ENCODE measurements at places on chromosomes 4 and X.

GRCh38 chrX:40576291-40576690 is 4.5 kb upstream of the ATP6AP2 start:
- DNase-seq = no peak

- no peak for DNase-seq
These were observed 25.1 kb upstream of the SH3RF1 start for GRCh38 chr4:169295822-169296221.

DNA sequence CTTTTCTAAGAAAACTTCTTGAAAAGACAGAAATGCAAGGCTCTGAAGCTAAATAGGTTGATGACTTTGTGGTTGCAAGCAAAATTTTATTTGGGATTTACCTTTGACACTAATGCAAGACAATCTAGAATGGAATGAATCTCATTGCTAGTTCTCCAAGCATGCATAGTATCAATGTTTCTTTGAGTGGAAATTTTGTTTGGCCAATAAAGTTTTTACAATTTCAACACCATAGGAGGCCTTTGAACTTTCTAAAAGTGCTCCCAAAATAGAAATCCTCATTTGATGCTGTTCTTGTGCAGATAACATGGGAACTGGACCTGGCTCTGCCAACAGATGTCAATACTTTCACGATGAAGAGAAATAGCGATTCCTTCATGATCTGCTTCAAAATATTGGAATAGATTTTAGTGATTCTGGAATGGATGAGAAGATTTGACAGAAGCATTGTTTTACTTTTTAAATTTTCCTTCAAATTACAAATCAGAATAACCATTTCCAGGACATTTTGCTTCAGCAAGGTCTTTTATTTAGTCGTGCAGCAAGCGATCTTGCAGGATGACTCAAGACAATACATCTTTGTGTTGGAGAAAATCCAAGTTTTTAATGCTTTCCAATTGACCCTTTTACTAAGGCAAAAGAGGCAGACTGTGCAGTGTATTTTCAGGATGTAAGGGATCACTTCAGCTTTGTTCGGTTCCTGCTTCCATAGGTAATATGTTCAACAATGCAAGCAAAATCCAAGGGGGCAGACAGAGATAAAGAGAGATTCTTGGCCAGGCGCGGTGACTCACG is 51.7 kb upstream of the OTUD4 start:
- no peak for DNase-seq

- no peak for DNase-seq
These were observed 3.2 kb downstream of the SEL1L3 start for GRCh38 chr4:25859429-25860148.

GRCh38 chr4:26088433-26088928 is 174.5 kb downstream of the SMIM20 start:
- no peak for DNase-seq

GRCh38 chr4:141630854-141631253 is 5.5 kb upstream of the IL15 start:
- DNase-seq = no peak

DNA sequence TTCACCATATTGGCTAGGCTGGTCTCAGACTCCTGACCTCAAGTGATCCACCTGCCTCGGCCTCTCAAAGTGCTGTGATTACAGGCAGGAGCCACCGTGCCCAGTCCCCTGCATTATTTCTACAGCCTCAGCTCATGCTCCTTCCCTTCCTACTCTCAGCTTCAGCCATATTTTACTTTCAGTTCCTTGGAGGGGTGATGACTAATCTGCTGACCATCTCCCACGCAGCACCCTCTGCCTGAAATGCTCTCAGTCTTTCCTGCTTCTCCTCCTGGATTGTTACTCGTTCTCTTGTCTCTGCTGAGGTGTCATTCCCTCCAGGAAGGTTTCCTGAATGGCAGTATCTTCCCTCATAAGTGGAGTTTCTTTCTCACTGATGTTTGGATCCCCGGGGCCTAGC is 63.3 kb downstream of the MOSPD2 start:
- DNase-seq = no peak

- DNase-seq = no peak
These were observed 90.8 kb downstream of the AASDH start for GRCh38 chr4:56296526-56296925.

DNA sequence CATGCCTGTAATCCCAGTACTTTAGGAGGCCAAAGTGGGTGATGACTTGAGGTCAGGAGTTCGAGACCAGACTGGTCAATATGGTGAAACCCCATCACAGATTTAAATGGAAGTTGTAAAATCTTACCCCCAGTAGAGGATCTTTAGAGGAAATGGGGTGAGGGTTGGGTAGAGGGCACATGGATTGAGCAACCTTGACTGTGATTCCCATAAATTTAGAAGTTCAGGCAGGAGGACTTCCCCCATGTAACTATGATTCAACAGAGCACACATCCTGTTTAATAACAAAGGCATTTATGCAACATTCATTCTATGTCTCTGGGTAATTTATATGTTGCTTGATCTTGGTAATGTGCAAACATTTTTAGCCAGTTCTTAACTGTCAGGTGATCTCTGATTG is 143.1 kb downstream of the RBM47 start:
- no peak for DNase-seq

DNA sequence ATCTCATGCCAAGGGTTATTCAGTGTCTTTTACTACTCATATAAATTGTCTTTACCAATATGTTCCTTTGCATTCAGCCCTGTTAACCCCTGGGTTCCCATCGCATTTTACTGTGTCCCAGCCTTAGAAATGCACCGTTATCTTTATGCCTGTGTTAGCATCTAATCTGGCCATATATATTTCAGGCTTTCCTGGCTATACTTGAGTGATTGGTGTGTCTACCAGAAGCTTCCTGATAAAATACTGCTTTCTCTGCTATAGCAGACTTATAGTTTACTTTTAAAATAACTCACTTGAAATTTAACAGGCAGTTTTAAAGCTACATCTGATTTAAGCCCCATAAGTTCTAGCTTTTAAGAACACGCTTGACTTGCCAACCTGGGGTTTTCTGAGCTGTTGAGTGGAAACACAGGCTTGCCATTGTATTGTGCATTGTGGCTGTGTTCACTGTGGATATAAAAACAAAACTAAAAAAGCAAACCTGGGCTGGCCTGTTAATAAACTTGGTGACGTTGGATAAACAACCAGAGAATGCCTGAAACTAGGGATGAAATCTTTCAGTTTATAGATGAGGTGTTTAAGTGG is 185.3 kb upstream of the TAPT1 start:
- DNase-seq = no peak

- DNase-seq = no peak
These were observed 182.7 kb downstream of the KCNIP4 start for GRCh38 chr4:21765810-21766407.

DNA sequence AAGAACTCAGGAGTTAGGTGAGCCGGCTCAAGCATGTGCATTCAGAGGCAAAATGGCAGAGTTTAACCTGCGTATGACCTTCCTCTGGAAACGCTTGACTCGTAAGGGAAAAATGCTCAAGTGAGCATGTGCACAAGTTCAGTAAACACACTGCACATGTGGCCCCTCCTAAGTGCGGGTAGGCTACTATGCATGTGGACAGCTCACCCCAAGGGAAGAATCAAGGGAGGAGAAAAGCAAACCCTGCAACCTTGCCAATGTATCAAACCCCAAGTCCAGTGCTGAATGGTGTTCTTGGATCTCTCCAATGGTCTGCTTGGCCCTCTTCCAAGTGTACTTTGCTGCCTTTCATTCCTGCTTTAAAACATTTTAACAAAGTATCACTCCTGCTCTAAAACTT is 407.1 kb downstream of the ADAM29 start:
- no peak for DNase-seq

DNA sequence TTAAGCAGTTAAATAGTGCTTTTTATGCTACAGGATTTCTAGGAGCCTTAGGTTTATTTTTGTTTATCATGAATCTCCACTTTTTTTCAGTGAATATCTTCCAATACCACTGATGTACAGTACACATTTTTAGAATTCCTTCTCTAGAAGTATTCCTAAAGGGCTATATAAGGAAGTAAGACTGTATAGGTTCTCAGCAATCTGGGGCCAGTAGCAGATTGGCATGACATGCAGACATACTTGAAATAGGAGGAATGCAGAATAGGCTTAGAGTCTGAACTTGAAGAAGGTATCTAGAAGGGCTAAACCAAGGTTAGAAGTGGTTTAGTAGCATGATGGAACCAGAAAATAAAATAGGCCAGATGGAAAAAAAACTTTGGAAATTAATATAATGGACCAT is 29.8 kb downstream of the HEPH start:
- no peak for DNase-seq

DNA sequence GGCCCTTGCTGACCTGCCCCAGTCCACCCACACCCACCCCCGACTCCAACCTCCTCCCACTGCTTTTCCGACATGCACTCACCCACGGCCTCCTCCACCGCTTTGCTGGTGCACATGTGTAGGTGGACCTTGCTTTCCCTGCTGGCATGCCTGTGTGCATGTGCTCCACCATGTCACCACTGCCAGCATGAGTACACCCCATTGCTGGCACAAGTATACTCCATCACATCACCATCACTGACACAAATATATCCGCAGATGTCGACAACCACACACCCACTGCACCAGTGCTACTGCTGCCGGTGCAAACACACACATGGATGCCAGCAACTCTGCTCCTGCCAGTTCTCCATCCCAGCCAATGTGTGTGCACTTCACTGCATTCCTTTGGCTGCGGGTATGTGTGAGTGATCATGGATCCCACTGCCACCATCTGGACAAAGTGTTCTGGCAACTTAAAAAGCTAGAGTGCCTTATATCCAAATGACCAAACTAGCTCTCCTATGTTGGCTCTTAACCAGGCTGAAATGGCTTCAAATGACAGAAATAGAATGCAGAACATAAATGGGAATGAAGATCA is 1072.3 kb downstream of the RAPGEF2 start:
- DNase-seq = no peak

DNA sequence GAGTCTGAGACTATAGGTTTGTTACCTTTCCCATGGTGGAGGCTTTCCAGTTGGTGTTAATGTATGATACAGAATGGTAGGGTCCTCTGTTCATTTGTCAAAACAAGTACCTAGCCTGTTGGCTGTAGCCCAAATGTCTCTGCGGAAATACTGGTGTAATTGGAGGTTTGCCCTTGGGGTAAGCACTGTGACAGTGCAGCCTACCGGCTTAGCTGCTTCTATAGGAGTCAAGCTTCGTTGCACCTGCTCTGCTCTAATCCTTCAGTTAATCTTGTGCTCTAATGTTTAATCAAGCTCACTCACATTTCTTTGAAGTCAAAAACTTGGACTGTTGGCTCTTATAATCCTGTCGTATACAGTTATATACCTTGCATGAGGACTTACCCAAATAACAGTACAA is 203.4 kb downstream of the CCNG2 start:
- DNase-seq = no peak

DNA sequence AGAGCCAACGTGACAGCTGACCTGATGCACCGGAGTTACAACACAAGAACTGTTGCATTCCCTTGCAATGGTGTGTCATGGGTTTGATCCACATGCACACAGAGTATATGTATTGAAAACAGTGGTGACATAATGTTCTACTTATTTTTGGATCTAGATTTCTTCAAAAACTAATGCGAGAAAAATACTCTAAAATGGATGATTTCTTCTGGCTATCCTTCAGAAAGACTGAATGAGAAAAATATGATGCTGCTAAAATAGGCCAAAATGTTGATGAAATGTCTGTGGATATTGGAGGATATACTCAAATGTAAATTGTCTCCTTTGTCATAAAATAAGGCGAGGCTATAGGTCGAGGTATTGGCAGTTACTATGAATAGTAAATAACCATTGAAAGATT is 30.4 kb downstream of the LIMCH1 start:
- DNase-seq = no peak

DNA sequence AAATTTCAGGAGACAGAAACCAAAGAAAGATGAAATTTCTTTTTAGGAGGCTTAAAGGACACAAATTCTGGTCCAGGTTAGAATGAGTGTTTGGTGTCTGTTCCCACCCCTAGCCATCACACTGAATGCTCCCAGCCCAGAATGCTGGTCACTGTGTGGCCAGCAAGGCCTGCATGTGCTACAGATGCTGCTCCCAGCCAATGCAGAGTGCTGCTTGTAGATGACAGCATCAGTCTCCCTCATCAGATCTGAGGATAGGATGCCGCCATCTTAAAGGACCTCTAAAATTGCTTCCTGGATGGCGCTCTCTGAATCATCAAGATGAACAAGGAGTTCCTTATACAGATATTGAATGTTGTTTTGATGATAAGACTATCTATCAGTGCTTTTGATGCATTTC is 17.9 kb upstream of the UBA6 start:
- no peak for DNase-seq

DNA sequence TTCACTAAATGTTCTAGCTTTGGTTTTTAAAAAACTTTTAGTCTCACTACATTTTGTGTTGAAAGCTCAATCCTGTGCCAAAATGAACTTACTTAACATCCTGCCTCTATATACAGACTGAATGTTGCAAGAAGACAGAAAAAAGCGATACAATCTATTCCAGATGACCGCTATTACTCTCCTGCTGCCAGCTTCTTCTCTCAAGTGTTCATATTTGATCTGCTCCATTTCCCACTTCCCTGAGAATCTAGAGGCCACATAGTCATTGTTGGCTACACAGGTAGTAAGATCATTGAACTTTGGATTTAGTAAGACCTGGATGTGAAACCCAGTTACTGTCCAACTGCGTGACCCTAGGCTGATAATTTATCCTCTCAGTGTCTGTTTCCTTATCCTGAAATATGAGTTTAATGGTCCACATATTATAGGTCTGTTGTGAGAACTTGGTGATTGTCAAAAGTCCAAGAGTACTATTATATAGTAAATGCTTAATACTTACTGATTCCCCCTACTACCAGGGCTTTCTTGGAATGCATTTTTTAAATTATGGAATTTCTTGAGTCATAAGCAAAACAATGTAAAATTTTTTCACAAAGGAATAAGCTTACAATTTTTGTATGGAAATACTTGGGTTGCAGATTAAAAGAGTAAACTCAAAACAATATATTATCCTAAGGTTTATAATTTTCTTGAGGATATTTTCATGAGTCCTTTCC is 976.8 kb upstream of the ADGRL3 start:
- DNase-seq = no peak

GRCh38 chr4:184614509-184614908 is 34.7 kb downstream of the CASP3 start:
- DNase-seq = no peak

- DNase-seq = no peak
These were observed 26.8 kb downstream of the SH3TC1 start for GRCh38 chr4:8225706-8226443.

DNA sequence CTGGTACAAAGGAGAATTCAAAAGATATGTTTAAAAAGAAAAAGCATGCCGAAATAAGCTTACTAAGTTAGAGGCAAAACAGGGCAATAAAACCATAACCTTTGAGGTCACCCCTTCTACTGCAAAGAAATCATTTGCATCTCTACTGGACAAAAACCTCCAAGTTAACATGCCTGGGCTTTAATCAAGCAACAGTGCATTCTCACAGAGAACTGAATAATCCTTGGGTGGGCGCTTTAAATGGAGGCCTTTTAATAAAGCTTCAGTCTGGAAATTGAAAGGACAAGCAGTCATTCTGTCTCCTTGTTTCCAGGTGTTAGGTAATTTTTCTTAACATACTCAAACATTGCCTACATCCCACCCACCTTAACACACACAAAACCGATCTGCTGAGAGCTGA is 34.6 kb upstream of the SMS start:
- DNase-seq = no peak

Data from stimulated activated CD8-positive, alpha-beta memory T cell treated with anti-CD3 and anti-CD28 coated beads, Interleukin-4, amount 100 ng/mL, for 1 hour (primary cell).